ENCODE measurements at places on chromosomes 13 and 19.

DNA sequence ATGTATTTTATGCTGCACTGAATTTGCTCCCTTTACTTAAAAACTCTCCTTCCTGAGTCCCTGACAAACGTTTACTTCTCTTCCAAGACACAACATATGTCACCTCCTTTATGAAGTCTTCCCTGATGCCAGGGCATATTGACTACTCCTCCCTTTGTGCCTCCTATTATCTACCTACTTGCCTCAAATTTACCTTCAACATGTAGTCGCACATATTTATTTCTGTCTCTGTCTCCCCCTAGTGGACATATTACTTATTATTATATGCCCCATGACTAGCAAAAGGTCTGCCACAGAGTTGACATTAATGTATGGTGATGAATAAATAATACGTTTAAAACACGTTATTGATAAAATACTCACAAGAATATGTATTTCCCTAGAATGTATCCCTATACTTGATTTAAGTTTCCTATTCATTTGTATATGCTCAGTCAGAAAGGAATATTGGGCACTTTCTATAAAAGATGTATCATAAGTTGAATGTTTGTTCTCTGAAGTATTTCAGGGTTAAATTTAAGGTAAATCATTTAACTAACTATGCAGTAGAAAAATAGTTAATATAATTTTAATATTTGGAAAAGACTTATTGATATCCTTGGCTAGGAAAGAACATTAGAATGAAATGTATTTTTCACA, 250.3 kb upstream of the ATXN8OS start:
- no peak for DNase-seq

- no peak for DNase-seq
These were observed 821.3 kb downstream of the DIAPH3 start for GRCh38 chr13:59342400-59342799.

GRCh38 chr19:54937926-54938325, 9.4 kb downstream of the NLRP7 start:
- DNase-seq, result no peak

DNA sequence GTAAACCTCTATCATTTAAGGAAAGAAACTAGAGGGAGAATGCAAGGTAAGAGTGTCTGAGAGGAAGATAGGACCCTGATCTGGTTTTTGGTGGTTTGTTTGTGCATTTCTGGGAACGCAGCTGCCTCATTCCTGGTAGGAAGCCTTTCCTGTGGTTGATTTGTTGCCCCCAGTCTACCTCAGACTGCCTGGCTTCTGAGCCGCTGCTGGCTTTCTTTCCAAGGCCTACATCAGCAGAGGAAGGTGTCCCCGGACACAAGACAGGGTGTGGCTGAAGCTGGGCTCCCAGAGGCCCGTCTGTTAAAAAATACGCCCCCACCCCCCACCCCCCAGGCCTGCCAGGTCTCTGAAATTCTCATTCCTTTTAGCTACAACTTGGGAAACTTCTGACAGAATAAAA, 42.6 kb downstream of the C13orf42 start:
- DNase-seq, result no peak

GRCh38 chr19:40802300-40803169, 3.5 kb downstream of the EGLN2 start:
- DNase-seq, result no peak

GRCh38 chr13:77477299-77477848, 58.1 kb upstream of the SCEL start:
- DNase-seq, result no peak

DNA sequence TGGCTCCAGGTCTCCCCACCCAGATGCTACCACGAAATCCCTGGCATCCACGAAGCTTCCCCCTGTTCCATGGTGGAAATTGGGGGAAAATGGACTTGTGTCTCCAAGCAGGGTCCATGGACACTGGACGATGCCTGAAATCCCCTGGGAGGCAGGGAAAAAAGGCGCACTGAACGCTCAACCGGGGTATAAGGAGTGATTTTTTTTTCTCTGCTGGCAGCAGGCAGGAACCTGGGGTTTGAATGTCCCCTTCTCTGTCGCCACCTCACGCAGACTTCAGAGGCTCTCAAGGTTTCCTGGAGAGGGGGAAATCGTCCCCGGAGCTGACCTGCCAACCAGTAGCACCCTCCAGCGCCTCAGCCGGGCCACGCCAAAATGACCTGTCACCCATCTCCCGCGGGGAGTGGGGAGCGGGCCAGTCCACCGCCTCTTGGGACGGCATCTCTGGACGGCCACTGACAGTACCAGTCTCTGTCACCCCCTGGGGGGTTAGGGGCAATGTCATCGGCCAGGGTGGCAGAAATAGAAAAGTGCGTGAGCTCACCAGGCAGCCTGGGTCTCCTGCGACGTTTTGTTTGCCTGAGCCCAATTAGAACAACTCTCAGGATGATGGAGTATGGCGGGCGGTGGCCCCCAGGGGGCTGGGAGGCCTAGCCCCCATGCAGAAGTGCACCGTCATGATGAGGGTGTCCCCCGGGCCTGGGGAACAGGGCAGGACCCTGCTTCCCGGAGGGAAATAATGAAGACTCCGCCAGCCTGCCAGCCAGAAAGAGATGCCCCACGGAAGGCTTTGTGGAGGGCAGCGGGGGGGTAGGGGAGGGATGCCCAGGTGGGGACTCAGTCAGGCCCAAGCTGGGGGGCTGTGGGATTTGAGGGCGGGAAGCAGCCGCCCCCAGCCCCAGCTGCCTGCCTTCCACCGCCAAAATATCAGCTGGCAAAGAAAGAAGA, 2.6 kb downstream of the PTPRS start:
- no peak for DNase-seq

GRCh38 chr13:110343241-110343865, 36.3 kb downstream of the COL4A2 start:
- no peak for DNase-seq

- DNase-seq, result no peak
These were observed 41.1 kb downstream of the ARHGAP35 start for GRCh38 chr19:46901701-46902401.

DNA sequence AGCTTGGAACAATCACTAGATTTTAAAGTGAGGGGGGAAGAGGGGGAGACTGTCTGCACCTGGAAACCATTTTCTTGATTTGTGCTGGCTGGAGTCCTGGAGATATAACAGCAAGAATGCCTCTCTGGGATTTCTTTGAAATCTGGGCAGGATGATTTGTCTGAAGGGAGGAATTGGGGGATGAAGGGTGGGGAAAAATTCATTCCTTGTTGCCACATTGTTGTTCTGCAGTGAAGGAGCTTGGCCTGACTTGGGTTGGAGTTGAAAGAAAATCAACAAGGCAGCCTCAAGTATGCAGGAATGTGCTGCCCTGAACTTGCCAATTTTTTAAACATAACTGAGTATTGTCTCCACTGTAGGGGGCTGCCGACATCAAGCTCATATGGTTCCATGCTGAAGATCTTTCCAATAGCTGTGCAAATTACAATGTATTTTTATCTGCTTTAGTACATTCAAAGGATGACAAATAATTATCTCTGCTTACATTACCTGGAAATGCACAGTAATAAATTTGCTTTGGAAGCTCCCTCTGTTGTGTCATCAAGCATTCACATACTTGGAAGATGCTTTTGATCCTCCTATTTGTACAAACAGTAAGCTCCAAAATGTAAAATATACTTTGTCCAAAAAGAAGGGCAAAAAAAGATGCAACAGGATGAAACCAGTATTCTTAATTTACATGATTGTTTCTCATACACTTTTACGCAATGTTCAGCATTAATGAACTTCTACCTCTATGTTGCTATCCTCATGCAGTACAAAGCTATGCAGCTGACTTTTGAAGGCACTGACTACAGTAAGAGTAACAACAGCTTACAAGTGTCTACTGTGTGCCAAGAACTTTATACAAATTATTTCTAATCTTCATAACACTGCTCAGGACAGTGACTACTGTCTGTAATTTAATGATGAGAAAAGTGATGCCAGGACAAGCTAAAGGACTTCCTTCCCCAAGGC, 627.9 kb upstream of the KLF12 start:
- no peak for DNase-seq

- no peak for DNase-seq
These were observed 7.1 kb upstream of the WDR18 start for GRCh38 chr19:977058-977464.

DNA sequence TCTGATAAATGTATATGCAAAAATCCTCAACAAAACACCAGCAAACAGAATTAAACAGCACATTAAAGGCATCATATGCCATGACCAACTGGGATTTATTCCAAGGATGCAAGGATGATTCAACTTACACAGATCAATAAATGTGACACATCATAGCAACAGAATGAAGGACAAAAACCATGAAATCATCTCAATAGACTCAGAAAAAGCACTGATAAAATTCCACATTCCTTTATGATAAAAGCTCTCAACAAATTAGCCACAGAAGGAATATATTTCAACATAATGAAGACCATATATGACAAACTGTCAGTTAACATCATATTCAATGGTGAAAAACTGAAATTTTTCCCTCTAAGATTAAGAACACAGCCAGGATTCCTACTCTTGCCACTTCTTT, 691.6 kb downstream of the DIAPH3 start:
- no peak for DNase-seq

DNA sequence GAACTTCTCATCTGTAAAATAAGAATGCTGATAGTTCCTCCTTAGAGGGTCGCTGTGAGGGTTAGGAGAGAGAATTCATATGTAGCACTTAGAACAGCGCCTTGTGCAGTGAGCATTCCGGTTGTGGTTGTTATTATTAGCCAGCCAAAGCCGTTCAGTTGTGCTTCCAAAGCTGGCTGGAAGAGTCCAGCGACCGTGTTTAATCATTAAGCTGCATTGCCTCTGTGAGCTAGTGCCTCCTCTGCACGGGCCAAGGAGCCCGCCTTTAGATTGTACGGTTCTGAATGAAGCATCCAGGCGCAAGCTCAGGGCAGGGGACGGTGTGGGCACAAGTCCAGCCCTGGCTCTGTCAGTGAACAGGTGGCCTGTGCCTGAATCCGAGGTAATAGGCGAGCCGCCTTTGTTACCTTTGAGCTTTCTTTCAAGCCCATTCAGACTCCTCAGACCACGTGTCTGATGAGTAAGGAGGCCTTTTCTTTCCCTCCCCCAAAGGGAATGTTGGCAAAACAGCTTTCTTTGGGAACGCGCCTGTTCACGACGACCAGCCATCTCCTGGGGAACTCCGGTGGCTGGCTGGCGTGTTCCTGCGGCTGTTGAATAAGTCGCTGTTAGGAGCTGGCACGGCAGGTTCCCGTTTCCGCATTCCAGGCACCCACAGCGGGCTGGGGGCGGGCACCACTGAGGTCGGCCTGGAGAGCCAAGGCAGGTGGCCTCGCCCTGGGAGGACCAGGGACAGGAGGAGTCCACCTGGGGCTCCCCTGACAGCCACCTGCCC, 25.1 kb downstream of the SIPA1L3 start:
- DNase-seq, result peak; percentile 51
